NCI-H510A (cell line): ENCODE measurements at places on chromosomes 11 and 22.

GRCh38 chr11:11463405-11463804 is 110.4 kb upstream of the CSNK2A3 start:
- DNase-seq = peak; percentile 12

DNA sequence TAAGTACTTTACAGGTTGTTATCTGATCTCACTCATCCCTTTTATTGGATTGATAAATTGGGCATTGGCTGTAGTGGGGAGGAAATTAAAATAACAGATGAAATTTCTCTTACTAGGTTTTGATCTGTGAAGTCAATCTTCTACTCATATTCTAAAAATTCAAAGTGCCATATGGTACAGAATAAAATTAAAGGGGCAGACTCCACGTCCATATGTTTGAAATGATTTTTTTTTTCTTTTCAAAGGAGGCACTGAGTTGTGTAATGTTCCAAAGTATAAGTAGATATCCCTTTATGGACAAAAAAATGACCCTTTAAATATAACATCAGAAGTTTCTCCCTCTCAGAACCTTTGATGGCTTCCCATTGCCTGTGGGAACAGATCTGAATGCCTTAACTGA is 207.4 kb downstream of the DBX1 start:
- DNase-seq = no peak

DNA sequence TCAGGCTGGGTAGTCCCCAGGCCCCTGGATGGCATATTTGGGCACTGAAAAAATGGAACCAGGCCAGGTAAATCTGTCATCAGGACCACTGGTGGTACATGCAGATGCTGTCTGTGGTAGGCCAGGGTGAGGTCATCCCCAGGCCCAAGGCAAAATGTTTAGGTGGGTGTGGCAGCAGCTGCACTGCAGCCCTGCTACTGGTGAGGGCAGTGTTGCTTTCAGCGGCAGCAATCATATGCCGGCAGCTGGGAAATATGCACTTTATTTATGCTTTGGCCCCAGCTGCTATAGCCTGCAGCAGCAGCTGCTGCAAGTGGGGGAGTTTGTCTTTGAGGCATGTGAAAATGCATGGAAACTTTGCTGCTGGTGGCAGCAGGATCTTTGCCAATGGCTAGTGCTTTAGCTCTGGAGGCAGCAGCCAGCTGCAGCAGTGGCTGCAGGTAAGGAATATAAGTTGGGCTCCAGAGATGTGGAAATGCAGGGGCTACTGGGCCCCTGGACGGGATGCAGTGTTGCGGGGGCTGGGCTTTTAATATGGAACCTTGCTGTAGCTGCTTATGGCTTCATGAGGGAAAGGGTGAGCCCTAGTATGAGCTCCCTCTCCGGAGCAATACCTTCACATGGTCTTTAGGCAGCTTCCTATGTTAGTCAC is 365.7 kb upstream of the CADM1 start:
- peak; percentile 60 for DNase-seq

- no peak for DNase-seq
These were observed 8.9 kb downstream of the SLC29A2 start for GRCh38 chr11:66362481-66363147.

GRCh38 chr11:134047586-134047999 is 21.3 kb upstream of the JAM3 start:
- DNase-seq = no peak

DNA sequence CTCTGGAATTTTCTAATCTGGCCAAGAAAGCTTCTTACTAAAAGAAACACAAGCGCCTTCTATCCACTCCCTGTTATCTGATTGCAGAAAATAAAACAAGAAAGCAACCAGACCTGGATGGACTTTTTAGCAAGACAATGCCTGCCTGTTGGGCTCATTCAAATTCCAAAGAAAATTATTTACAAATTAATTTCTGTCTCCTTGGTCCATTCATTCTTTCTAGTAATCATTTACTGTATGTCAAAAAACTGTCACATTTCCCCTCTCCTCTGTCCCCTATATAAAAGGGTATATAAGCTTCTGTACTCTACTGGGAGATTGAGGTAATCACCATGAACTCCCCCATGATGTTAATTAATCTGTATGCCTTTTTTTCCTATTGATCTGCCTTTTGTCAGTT is 279.9 kb downstream of the DLG2 start:
- no peak for DNase-seq

GRCh38 chr11:94762208-94762607 is 5.9 kb upstream of the AMOTL1 start:
- no peak for DNase-seq

GRCh38 chr11:94418123-94418765 is 17.0 kb upstream of the GPR83 start:
- DNase-seq = no peak

- no peak for DNase-seq
These were observed 78.8 kb upstream of the TOP3B start for GRCh38 chr22:22061085-22062077.

DNA sequence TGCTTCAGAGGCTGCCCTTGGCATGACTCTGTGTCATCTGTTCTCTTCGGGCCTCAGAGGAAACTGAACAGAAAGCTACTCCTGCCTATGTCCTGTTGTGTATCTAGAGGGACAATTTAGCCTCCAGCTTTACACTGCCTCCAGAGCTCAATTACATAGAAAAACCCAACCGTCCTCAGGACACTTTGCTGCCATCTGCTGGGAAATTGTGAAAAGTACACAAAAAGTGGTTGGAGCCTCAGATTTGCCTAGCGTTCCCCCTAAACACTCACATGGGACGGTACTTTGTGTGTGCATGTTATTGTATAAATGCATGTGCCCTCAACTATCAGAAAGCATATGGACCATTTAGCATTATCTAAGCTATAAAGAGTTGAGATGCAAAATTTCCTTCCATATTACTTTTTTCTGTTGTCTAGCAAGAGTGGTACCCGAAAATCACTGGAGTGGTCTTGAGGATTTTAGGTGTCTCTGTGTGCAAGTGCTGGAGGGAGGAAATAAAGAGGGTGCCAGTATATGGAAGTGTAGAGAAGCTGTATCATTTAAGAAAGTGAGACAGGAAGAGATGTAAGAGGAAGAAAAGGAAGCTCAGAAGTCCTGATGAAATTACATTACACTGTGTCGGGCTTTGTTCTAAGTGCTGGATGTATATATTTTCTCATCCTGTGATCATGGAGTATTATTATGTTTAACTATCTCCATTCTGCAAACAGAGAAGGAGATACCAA is 8.7 kb upstream of the MS4A4E start:
- no peak for DNase-seq

GRCh38 chr11:123344790-123345357 is 85.2 kb upstream of the GRAMD1B start:
- DNase-seq = no peak

GRCh38 chr22:37764622-37765021 is 43.1 kb upstream of the GCAT start:
- DNase-seq = no peak

DNA sequence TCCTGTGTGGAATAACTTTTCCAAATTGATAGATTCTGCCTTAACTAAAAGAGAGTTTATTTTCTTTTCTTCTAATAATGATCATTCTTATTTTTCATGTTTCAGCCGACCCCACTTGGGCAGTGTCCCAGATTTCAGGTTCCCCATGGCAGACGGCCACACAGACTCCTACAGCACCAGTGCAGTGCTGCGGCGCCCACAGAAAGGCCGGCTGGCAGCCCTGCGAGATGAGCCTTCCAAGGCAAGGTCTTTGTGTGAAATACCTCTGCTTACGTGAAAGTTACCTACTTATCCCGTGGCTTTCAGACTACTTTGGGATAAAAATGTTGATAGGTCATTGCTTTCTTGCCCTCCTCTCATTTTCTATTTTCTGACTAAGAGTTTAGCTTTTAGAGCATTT is 59.3 kb upstream of the CTTN start:
- DNase-seq = no peak

- DNase-seq = no peak
These were observed 26.5 kb downstream of the ARHGEF17 start for GRCh38 chr11:73334384-73335203.

GRCh38 chr22:48153726-48154125 is 1391.3 kb downstream of the TBC1D22A start:
- DNase-seq = peak; percentile 38

DNA sequence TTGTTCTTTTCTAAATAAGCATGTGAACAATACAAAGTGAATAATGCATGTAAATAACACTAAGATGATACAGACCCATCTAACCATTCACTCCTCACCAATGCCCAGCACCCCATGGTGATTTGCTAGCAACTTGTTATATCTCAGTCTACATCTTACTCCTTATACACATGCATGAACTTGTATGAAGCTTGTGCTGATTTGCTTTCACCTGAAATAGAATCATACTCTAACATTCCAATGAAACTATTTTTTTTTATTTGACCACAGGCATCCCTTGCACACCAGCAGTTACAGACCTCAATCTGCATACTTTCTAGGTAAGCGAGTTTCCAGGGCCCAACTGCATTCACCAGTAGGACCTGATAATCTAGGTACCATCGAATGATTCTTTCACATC is 873.6 kb downstream of the OPCML start:
- no peak for DNase-seq
